ENCODE measurements at places on chromosomes 5 and 9.

- DNase-seq = no peak
Measured at GRCh38 chr5:28009576-28009975, 971.2 kb upstream of the CDH9 start.

- no peak for DNase-seq
Measured at GRCh38 chr9:86604741-86605140, 250.5 kb upstream of the TUT7 start.

- no peak for DNase-seq
Measured at GRCh38 chr5:13930541-13931171, 13.8 kb downstream of the DNAH5 start.

DNA sequence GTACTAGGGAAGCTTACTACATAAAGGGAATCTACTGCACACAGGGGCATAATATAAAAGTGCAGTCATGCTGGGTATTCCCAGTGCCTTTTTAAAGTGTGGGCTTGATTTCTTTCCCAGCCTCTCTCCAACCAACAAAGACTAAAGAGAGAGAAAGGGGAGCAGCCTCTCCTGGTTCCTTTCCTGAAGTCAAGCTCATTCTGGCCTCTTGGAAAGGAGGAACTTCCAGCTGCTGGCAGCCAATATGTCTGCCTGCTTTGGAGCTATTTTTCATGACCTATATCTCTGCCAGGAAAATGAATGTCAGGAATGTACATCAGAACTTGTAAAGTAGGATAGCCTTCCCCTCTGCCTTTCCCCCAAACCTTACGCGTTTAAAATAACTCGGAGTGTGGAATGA lies 57.1 kb downstream of the RAB3C start:
- no peak for DNase-seq

DNA sequence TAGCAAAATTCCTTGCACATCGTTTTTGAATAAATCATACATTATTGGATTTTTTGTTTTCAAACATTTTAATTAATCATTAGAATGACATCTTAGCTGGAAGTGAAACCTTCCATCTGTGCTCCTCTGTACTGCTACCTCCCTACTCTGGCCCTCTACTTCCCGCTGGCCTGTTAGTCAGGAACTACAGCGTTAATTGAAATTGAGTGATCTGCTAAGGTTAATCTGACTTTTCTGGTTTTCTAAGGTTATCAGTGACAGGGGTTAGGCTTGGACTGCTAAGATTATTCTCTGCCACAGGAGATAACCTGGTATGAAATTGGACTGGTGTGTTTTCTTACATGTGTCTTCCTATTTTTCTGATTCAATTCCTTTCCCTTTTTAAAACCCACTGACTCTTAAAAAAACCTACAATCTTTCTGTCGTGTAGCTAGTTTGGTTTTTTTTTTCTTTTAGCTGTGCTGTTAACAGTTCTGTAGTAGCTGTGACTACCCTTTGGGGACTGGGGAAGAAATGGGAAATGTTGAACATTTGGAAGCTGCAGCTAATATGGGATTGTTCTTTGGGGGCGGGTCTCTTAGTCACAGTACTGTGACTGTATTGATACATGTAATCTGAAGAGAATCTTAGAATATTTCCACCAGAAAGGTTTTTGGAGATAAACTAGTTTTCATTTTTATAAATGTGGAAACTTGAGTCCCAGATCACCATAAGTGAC lies 4.6 kb downstream of the KIF2A start:
- no peak for DNase-seq

- no peak for DNase-seq
Measured at GRCh38 chr9:129552064-129552463, 68.8 kb downstream of the C9orf50 start.

- no peak for DNase-seq
Measured at GRCh38 chr5:168885324-168886120, 306.4 kb upstream of the PANK3 start.

DNA sequence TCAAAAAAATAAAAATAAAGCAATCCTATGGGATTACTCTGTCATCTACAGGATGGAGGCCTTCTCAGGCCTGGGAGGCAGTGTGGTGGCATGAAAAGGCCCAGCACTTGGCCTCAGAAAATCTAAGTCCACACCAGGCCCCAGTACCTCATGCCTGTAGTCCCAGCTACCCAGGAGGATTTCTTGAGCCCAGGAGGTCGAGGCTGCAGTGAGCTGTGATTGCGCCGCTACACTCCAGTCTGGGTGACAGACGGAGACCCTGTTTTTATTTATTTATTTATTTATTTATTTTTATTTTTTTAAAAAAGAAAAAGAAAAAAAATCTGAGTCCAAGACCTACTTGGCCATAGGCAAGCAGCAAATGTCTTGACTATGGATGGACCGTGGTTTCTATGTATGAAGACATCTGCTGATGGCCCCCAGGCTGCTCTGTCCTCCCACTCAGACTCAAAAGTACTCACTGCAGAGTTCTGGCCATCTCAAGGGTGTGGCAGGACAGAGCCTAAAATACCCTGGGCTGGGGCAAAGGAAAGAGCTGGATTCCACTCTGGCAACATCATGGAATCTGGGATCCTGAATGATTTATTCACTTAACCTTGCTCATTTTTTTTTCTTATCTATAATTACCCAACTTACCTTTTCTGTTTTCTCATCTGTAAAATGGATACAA lies 55.0 kb downstream of the ARHGEF37 start:
- no peak for DNase-seq

GRCh38 chr9:97710356-97711222 lies 13.4 kb upstream of the XPA start:
- no peak for DNase-seq

GRCh38 chr5:153340139-153340538 lies 150.3 kb upstream of the GRIA1 start:
- no peak for DNase-seq

DNA sequence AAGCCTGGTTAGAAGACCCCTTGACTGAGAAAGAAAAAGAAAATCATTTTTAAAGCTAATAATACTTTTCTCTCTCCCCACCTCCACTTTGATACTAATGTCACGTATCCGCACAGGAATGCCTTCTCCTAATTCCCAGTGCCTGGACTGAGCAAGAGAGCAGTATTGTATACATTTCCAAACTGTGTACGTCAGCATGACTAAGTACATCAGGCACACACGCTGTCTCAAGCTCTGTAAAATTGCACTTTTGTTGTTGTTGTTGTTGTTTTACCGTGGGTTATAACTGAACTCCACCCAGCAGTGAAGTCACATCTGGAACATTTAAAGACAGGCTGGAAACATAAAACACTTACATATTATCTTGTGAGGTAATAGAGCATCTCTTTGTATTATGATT lies 407.6 kb downstream of the DNAH5 start:
- no peak for DNase-seq

DNA sequence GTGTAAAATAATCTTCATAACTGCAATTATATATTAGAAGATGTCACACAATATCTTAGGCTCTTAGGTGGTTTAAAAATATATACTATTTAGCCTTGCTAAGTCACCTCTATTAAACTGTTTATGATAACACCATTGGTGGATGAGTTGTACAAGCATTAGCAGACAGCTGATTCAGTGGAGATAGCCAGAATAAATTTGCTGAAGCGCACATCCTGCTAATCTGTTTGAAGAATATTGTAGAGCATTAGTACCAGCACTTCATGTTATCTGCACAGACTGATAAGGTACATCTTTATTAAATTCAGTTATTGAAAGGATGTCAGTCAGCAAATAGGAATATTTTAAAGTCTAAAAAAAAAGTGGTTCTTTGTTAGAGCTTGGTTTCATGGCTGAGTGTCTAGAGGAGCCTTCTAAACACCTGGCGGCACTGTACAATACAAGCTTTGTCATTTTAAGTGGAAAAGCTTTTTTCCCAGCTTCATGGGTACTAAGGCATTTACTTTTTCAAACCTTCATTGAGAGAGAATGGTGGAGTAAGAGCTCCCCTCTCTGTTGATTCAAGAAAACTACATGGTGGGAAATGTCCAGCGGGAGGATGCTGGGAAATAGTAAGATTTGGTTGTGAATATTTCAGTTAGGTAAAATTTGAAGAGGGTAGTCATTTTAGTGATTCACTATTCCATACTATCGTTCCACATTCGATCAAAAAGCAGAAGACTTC lies 275.1 kb downstream of the SLF1 start:
- no peak for DNase-seq

- no peak for DNase-seq
Measured at GRCh38 chr5:175783739-175784138, 87.6 kb upstream of the CPLX2 start.

GRCh38 chr9:14153310-14153720 lies 160.6 kb downstream of the NFIB start:
- DNase-seq = no peak

DNA sequence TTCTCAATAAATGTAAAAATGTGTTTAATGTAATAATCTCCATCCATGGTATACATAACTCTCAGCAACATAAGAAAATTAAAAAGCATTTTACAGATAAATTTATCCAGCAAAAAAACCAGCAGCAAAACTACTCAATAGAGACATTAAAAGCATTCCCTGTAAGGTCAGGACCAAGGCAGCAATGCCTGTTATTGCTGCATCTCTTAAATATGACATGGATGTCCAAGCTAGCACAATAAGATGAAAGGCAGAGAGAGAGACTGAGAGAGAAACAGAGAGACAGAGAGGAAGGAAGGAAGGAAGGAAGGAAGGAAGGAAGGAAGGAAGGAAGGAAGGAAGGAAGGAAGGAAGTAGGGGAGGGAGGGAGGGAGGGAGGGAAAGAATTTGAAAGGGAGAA lies 289.0 kb upstream of the PAPPA start:
- DNase-seq = no peak

GRCh38 chr9:79006546-79006945 lies 565.2 kb upstream of the TLE4 start:
- no peak for DNase-seq

DNA sequence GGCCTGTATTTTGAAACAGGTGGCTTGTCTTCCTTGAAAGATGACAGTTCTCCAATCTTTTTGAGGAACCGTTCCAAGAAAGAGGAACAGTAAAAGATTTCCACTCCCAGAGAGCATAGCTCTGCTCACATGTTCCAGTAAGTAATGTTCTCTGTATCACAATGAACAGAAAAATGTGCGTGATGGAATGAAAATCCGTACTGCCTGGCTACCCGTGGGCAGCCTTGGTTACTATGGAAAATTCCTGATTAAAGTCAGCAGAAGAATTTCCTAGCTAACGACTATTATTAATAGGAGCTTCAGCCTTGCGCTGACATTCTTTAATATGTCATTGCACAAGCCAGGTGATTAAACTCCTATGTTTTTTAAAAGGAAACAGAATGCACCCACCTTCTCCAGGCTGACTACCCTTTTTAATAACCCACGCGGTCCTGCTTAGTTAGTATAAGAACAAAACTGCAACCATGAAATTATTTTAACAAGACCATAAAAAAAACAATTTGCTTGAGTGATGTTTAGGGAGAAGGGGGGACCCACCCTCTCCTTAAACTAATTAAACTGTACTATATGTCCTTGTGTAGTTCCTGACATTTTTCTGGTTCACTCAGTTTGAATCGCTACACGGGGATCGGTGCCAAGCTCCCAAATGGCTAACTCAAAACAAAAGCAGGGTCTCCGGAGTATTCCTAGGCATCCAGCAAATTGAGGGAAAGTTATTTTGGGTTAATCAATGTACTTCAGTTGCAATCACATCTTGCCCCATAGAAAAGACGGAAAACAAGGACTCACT lies 54.8 kb upstream of the CPEB4 start:
- no peak for DNase-seq

DNA sequence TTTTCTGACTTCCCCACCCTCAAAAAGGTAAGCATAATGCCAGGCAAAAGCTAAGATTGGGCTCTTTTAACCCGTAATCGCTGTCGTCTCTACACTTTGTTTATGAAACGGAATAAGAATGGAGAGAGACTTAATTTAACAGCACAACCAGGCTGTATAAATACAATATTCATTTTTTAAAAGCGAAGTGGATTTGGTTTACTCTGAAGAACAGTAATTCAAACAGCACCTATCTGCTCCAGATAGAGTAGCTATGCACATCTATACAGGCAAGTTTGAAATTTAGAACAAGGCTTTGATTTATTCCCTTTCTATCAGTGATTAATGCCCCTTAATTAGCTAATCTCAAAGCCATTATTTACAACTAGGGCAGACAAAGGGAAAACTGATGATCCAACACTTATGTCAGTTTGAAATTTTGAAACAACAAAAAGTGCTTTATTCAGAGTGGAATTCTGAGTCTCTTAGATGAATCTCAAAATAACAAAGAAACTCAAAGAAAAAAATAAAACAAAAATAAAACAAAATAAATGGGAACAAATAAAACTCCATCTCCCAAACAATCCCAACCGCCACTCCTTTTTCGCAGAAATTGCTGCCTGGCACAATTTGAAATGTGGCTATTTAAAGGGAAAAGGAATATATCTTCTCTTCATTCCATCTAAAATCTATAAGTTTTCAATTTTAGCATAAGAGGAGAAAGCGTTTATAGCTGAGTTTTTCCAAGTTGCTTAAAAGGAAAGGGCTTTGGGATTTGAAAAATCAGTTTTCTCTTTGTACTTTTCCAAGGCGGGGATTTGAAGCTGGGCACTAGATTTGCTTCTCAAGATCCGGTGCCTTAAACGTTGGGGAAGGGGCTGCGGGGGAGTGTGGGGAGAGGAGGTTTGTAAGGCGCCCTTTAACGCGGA lies 298.6 kb downstream of the PARP8 start:
- DNase-seq = no peak

DNA sequence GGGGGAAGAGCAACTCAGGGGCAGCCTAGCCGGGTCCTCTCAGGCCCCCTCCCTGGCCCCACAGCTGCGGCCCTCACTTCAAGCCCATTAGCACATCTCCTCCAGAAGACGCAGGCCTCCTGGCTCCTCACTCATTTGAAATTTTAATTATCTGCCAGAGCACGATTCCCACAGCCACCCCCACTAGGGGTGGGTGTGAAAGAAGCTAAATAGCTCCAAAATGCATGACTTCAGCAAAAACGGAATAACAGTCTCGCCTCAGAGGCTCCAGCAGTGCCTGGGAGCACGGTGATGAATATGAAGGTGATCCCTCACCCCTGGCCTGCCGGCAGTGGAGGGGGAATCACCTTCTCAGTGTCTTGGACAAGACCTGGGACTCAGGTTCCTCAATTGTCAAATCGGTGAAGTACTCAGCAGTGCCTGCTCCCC lies 61.1 kb upstream of the HRH2 start:
- no peak for DNase-seq

DNA sequence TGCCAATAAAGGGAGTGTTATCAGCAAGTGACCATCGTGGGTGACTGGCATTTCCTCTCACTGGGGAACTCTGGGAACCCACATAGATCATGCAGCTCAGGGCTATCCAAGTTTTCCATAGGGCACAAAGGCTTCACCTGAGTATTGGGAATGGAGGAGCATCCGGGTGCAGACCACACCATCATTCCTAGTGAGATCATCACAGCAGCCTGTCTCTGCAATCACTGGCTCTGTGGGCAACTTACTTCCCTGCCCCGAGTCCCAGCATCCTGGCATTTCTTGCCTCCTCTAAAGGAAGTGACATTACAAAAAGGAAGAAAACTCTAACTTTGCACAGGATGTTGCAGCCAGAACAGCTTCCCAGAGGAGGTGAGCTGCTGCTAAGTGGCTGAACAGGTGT lies 80.6 kb upstream of the SHB start:
- DNase-seq = no peak

DNA sequence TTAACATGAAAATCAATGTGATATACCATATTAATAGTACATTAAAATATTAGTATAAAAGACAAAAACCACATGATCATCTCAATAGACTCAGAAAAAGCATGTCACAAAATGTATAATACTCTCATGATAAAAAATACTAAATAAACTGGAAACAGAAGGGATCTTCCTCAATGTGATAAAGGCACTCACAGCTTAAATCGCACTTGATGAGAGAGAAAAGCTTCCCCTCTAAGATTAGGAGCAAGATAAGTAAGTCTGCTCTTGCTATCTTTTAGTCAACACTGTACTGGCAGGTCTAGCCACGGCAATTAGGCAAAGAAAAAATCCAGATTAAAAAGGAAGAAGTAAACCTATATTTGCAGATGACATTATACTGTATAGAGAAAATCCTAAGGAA lies 21.8 kb upstream of the MSH3 start:
- no peak for DNase-seq
